ENCODE measurements at places on chromosomes 4 and X. TPM values are rescaled to one million over a fixed set of nuclear protein-coding genes. Genes with fewer than 3 reads are reported as not detected.

- DNase-seq = no peak
Measured at GRCh38 chr4:106698621-106699195, 330.1 kb upstream of the GIMD1 start.

GRCh38 chr4:150854600-150854999 is 160.5 kb downstream of the LRBA start:
- no peak for DNase-seq

GRCh38 chrX:10620121-10620699 is at the start of gene MID1:
MID1 (minus strand) TSS chrX:10620585; CDS start chrX:10567547, 53,038 bp downstream.
- DNase-seq = peak; percentile 63

Gene PABPC5
- total RNA-seq = 3.1 TPM

DNA sequence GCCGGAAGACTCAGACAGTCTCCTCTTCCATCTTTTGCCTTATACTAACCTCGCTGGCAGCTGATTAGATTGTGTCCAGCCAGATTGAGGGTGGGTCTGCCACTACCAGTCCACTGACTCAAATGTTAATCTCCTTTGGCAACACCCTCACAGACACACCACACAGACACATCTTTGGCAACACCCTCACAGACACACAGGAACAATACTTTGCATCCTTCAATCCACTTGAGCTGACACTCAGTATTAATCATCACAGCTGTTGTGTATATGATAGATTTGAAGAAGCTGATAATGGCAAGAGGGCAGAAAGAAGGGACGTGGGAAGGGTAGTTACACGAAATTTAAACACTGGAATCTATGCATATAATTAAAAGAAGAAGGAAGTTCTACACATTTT is 139.5 kb downstream of the ANKRD50 start:
- DNase-seq = no peak
